ENCODE measurements at places on chromosomes 1 and 21.

- peak overlapping the region; percentile 94 for H3K27ac ChIP-seq
- peaks cover 33% of the 10 kb centered on the region for H3K4me1 ChIP-seq
- H3K4me3 ChIP-seq = peak overlapping the region; percentile 98
- peaks cover 22% of the 10 kb centered on the region for H3K36me3 ChIP-seq
These were observed 2.4 kb downstream of the NTPCR start for GRCh38 chr1:232952514-232953499.

GRCh38 chr1:3930301-3931006 lies 30.4 kb upstream of the C1orf174 start:
- no peak for DNase-seq
- no peak overlapping the region for H3K27ac ChIP-seq
- no peaks in the 10 kb centered on the region for H3K4me1 ChIP-seq

GRCh38 chr1:5507340-5507739 lies 484.9 kb downstream of the NPHP4 start:
- no peak for DNase-seq
- H3K4me3 ChIP-seq = peak overlapping the region; percentile 33
- H3K4me1 ChIP-seq = peaks cover 9% of the 10 kb centered on the region

DNA sequence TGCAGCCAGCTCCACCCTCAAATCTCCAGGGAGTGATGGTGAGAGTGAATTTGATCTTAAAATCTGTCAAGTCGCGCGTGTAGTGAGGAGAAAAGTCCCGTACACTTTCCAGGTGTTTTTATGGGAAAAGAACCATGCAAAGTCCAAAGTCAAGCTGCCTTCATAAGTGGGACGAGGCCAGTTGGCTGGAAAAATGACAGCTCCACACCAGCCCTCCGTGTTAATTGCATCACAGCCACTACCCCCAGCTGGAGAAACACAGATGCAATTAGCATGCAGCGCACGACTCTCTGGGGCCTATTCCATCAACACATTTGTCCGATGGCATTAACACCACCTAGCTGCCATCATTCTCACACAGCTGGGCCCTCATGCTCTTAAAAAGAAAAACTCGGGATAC lies 68.4 kb downstream of the KLHDC7A start:
- DNase-seq = no peak
- no peak overlapping the region for H3K4me3 ChIP-seq
- no peaks in the 10 kb centered on the region for H3K36me3 ChIP-seq
- no peak overlapping the region for H3K27ac ChIP-seq
- peaks cover 56% of the 10 kb centered on the region for H3K27me3 ChIP-seq
- H3K4me1 ChIP-seq = no peaks in the 10 kb centered on the region

DNA sequence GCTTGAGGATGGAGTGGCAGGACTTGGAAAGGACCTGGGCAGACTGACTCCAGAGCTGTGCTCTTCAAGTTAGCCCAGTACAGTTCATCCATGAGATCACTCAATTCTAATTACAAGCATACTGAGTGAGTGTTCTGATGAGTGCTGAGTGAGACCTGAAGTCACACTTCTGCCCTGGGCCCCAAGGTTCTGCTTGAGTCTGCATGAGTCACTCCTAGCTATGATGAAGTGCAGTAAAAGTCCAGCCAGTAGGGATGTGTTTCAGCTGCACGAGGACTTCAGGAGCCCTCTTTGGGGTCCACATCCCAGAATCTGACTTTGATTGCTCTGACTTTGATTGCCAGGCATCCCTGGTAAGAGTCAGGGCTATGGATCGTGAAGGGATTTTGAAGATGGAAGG lies 35.8 kb downstream of the PLEKHA6 start:
- H3K36me3 ChIP-seq = peaks cover 1% of the 10 kb centered on the region
- H3K4me3 ChIP-seq = no peak overlapping the region
- no peak overlapping the region for H3K27ac ChIP-seq

DNA sequence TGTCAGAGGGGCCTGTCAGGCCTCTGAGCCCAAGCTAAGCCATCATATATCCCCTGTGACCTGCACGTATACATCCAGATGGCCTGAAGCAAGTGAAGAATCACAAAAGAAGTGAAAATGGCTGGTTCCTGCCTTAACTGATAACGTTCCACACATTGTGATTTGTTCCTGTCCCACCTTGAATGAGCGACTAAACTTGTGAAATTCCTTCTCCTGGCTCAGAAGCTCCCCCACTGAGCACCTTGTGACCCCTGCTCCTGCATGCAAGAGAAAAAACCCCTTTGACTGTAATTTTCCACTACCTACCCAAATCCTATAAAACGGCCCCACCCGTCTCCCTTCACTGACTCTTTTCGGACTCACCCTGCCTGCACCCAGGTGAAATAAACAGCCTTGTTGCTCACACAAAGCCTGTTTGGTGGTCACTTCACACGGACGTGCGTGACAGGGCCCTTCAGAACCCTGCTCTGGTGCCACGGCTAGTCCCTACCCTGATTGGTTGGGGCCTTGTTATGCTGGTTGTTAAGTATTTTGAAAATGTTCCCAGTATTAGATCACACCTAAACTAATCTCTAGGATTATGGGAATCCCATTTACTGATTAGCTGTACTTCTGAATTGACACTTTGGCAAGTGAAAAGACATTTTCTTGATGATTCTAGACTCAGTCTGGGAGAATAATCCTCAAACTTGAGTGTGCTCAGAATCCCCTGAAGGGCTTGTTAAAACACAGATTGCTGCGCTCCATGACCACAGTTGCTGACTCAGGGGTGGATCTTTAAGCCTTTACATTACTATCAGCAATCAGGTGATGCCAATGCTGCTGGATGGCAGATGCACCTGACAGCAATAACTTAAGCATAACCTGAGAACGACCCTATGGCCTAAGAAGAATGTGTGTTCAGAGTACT lies 28.8 kb upstream of the SPATA6 start:
- no peak for DNase-seq
- no peak overlapping the region for H3K4me3 ChIP-seq
- peaks cover 3% of the 10 kb centered on the region for H3K27me3 ChIP-seq
- no peak overlapping the region for H3K27ac ChIP-seq

- peak overlapping the region; percentile 99 for H3K27ac ChIP-seq
- no peak for DNase-seq
- peaks cover 11% of the 10 kb centered on the region for H3K36me3 ChIP-seq
- H3K27me3 ChIP-seq = no peaks in the 10 kb centered on the region
- peaks cover 15% of the 10 kb centered on the region for H3K4me1 ChIP-seq
- H3K4me3 ChIP-seq = peak overlapping the region; percentile 59
These were observed 1.5 kb upstream of the PLK3 start for GRCh38 chr1:44798481-44799365.

DNA sequence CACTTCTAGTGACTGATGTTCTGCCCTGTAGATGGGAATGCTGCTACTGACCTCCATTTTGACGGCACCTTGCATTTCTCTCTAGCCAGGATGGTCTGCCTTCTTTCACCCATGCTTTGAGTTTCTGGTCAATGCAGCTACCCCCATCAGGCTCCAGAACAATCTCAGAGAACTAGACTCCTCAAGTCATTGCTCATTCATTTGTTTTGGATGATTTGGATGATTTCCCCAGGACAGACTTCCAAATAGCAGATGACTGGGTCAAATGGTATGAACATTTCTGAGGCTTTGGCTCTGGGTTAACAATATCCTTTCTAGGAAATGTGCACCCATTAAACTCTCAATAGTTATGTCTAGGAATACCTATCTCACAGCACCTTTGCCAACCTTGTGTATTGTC lies 63.9 kb downstream of the CSMD2 start:
- H3K27ac ChIP-seq = no peak overlapping the region
- H3K4me3 ChIP-seq = no peak overlapping the region
- no peaks in the 10 kb centered on the region for H3K36me3 ChIP-seq
- no peaks in the 10 kb centered on the region for H3K4me1 ChIP-seq

GRCh38 chr21:34008618-34009017 lies 64.8 kb upstream of the MRPS6 start:
- no peak overlapping the region for H3K27ac ChIP-seq
- peaks cover 5% of the 10 kb centered on the region for H3K4me1 ChIP-seq
- peak overlapping the region; percentile 37 for H3K4me3 ChIP-seq
- DNase-seq = no peak

DNA sequence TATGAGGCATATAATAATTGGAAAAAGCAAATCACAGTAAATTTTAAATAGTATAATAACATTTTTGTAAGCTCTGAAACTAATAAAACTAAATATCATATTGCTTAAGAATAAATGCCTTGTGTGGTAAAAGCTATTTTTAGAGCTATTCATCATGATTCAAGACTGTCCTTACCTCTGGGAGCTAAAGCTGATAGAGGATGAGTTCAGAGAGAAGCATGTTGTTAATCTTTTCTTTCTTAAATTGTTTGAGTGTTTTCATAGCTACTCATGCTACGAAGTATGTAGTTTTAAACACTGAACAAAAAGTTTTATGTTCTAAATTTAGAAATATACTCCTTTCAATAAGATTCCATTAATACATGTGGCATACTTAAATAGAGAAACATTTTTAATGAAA lies 30.5 kb downstream of the IFI16 start:
- no peaks in the 10 kb centered on the region for H3K36me3 ChIP-seq
- no peak for DNase-seq
- H3K27ac ChIP-seq = no peak overlapping the region
- H3K27me3 ChIP-seq = no peaks in the 10 kb centered on the region
- H3K4me1 ChIP-seq = no peaks in the 10 kb centered on the region

DNA sequence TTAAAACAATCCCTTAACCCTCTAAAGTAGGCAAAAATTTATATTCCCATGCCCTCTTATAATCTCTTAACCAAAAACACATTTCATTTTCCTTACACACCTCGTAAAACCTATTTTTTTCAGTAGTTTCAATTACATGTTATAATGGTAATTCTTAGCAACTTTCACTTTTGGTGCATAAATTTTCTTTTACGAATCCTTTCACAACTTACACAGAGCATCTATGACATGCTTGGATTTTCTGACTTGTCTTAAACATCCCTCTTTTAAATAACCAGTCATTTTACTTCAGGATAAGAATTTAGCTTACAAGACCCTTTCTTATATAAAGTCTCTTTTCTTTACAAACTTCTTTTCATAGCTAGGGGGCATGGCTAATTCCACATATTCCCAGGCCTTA lies 8.9 kb upstream of the MRPL55 start:
- H3K4me1 ChIP-seq = no peaks in the 10 kb centered on the region
- H3K36me3 ChIP-seq = peaks cover 3% of the 10 kb centered on the region
- no peak overlapping the region for H3K4me3 ChIP-seq
- H3K27me3 ChIP-seq = peaks cover 6% of the 10 kb centered on the region

DNA sequence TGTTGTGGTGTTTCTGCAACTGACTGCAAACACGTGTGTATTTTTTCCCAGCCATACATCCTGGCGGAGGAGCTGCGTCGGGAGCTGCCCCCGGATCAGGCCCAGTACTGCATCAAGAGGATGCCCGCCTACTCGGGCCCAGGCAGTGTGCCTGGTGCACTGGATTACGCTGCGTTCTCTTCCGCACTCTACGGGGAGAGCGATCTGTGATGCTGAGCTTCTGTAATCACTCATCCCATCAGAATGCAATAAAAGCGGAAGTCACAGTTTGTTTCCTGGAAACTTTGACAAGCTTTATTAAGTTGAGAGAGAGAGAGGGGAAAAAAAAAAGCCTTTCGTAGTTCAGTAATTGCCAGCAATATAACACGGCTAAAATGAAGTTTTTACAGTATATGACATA lies 32.7 kb upstream of the MTR start:
- H3K27ac ChIP-seq = no peak overlapping the region
- H3K4me1 ChIP-seq = peaks cover 11% of the 10 kb centered on the region
- no peaks in the 10 kb centered on the region for H3K27me3 ChIP-seq
- H3K36me3 ChIP-seq = peaks cover 4% of the 10 kb centered on the region
- H3K4me3 ChIP-seq = no peak overlapping the region

DNA sequence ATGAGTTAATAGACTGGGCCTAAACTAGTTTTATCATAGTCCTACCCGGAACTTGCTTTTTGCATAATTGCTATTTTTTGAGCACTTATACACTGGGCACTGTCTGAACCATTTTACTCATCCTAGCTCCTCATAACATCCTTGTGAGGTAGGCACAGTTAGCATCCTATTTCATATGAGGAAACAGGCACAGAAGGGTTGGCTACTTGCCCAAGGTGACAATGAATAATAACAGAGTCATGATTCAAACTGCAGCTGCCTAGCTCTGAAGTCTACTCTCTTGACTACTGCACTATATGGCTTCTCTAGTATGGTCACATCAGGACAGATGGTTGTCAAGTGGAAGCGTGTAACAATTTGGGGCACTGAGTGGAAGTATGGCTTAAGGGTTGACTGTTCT lies 18.2 kb upstream of the RC3H1 start:
- H3K4me3 ChIP-seq = no peak overlapping the region
- H3K27ac ChIP-seq = no peak overlapping the region
- H3K36me3 ChIP-seq = no peaks in the 10 kb centered on the region
- peaks cover 9% of the 10 kb centered on the region for H3K4me1 ChIP-seq

DNA sequence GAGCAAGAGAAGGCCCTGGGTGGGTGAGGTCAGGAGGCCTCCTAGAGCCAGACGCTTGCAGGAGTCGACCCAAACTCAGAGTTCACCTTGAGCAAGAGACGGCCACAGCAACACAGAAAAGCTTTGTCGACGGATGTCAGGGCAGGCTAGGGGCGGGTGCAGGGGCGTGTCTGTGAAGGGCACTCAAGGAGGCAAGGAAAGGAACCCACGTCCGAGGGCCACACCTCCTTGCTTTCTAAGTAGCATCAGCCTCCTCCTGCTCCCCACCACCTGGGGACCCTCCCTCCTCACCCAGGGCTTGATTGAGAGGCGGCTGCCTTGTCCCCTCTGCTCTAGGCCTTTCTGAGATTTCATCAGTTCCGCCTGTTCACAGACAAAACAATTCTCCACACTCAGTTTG lies 92.1 kb downstream of the OMA1 start:
- H3K27me3 ChIP-seq = peaks cover 11% of the 10 kb centered on the region
- H3K27ac ChIP-seq = no peak overlapping the region
- no peak for DNase-seq
- H3K36me3 ChIP-seq = no peaks in the 10 kb centered on the region

DNA sequence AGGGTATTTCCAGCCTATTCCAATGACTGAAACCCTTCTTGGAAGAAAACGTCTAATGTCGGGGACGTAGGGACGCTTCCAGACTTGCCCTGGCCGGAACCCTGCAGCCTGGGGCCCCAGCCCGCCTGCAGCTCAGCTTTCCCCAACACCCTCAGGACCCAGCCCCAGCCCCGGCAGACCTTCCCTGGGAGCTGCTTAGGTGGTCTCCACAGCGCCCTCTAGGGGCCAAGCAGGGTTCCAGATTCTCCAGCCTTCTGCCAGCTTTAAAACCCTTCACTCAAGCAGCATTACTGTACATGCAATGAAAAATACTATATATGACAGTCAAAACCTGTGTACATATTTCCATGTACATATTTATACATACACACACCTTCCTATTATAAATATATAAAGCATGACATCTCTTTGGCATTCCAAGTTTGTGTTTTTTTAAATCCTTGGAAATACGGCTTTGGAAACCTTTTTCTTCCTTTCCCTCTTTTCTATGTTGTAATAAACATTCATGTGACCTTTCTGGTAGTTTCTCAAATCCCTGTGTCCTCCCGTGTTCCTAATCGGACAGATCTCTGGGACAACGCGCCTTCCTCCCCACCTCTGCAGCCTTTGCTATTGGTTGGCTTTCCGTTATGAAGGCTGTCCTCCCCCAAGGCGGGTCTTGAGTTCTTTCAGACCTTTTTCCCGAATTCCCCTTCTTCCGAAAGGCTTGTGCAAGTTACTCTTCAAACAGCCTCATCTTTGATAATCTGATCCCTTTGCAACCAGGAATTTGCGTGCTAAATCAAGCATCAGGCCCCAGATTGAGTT lies 60.3 kb downstream of the STUM start:
- peaks cover 7% of the 10 kb centered on the region for H3K4me1 ChIP-seq
- DNase-seq = no peak
- no peak overlapping the region for H3K4me3 ChIP-seq
- no peaks in the 10 kb centered on the region for H3K36me3 ChIP-seq
- H3K27ac ChIP-seq = no peak overlapping the region

- no peak overlapping the region for H3K4me3 ChIP-seq
- H3K36me3 ChIP-seq = no peaks in the 10 kb centered on the region
- no peak overlapping the region for H3K27ac ChIP-seq
These were observed 54.3 kb downstream of the NGF start for GRCh38 chr1:115283681-115284146.

Measured in type B pancreatic cell (in vitro differentiated cells).